Stimulated activated CD4-positive, alpha-beta T cell treated with anti-CD3 and anti-CD28 coated beads, Interleukin-12 subunit alpha, Interleukin-12 subunit beta, amount 100 ng/mL, for 24 hours (primary cell): ENCODE measurements at places on chromosomes 7 and 10.

DNA sequence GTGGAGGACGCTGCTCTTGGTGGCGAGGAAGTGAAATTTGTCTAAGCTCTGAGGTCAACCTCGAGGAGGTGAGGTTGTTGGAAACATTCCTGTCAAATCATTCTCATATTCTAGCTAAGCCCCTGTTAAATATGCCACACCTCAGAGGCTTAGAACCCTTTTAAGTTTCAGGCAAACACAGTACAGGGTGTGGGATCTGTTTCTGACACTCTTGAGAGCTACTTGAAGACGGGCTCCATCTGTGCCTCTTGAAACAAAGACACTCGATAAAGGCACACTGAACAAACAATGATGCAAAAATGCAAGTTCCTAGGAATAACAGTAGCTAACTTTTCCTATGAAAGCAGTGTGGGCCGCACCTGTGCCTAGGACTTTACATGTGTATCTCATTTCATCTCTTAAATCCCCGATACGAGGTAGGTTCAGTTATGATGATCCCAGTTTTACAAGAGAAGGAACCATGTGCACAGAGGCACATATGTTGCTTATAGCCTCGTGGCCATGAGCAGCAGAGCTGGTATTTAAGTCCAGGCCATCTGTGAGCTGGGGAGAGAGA lies 299.2 kb downstream of the CCDC3 start:
- DNase-seq = no peak

DNA sequence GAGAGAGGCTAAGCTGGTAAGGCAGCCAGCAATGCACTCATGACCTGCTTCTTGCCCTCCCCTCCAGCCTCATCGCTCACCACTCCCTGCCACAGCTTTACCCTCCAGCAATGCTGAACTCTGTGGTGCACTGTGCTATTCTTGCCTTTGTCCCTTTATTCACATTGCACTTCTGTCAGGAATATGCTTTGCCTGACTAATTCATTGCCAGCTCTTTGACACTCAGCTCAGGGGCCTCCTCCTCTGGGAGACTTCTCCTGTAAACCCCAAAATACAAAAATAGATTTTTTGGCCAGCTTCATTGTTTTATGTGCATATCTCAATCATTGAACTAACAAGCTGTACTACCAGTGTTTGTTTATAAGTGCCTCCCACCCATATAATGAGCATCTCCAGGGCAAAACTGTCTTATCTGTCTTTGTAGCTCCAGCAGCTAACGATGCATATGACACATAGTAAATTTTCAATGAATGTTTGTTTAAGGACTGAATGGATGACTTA lies 8.2 kb downstream of the CNNM1 start:
- no peak for DNase-seq

GRCh38 chr7:142753366-142753765 lies 4.1 kb downstream of the PRSS1 start:
- no peak for DNase-seq

DNA sequence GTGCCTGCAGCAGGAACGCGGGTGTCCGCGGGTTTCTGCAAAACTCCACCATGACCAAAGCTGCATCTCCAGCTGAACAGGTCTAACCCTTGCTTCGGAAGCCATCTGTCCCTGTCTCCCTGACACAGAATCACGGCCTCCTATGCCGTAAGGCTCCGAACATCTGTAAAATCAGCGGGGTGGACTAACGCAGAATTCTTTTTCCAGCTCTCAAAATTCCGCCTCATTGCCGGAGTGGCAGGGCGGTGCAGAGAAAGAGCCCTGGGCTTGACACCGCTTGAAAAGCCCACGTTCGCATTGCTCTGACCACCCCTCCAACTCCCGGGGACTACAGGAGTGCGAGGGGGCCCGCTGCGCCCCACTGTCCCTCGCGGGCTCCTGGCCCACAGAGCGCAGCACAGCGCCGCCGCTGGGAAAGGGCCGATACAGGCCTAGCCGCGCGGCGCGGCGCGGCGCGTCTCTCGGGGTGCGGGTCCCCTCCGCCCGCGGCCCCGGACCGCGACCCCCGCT lies 409 bp downstream of the DNMBP start:
- no peak for DNase-seq

DNA sequence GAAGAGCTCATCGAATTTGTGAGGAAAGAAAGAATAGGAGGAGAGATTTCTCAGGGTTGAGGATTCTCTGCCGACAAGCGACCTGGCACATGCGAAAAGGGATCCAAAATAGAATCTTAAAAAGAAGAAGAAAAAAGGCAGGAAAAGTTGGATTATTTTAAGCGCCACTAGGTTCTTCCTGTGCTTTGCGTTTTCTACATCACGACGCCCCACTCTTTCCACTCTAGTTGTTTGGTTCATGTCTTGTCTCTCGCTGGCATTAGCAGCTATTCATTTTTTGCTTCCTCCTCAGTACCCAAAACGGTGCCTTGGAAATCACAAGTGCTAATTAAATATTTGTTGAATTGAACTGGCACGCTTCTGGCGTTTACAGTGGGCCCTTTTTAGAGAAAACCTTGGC lies 674 bp upstream of the FRA10AC1 start:
- DNase-seq = no peak

- DNase-seq = no peak
Measured at GRCh38 chr10:61643316-61643751, 19.4 kb upstream of the CABCOCO1 start.

DNA sequence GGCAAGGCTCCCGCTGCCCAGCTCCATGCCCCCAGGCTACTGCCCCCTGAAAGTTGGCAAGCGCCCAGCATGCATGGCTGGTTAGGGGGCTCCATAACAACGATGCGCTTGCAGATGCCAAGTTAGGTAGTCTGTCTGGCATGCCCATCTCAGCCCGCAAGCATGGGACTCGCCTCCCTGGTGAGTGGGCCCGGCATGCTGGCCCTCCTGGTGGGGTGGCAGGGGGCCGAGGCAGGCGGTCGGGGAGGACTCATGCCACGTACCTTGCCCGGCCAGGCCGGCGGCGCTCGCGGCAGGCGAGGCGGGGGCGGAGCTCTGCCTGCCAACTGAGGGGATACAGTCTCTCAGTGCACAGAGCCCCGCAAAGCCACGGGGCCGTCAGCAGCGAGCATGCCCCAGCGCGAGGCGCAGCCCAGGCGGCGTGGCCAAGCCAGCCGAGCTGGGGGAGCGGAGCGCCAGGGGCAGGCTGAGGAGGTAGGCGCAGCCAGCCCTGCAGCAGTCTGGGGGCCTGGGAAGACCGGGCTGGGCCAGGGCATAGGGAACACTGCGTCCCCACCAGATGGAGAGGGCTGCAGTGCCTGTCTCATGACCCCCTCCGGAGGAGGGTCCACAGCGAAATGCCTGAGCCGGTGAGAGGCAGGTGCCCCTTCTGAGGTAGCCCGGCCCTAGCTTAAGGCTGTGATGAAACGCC lies 28.0 kb upstream of the NDST2 start:
- DNase-seq = no peak

- DNase-seq = no peak
Measured at GRCh38 chr10:110522365-110522988, 24.8 kb downstream of the DUSP5 start.

DNA sequence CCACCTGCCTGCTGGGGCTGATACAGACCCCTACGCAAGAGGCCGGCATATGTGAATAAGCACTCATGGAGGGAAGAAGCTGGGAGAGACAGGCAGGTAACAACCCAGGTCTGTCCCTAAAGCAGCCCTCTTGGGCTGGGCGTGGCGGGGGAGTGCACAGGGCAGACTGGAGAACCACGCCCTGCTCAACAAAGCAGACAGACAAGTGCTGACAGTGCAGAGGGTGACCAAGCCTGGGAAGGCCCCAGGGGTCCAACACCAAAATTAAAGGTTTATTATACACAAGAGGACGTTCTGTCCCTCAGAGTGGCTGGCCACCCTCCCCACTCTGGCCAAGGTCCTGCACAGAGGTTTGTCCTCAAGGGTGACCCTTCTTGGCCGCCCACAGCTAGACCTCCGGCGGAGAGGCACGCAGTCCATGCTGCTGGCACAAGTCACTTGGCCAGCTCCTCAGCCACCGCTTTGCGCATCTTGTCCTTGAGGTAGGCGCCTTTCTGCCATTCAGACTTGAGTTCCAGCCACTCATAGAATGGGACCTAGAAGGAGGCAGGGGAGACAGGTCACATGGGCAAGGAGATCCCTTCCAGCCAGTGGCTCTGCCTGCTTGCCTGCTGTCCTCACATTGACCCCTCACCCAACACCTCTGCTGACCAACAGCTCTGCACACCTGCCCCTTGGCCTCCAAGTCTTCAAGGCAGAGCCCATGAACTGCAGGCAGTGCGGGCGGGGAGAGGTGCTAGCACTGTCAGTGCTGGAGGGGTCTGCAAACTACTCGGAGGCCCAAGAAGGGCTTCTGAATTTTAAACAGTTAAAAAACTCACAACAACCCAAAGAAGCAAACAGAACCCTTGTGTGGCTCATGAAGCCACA lies 11.4 kb upstream of the NACAD start:
- DNase-seq = no peak

- DNase-seq = no peak
Measured at GRCh38 chr10:107163076-107163855, 1.2 kb downstream of the SORCS1 start.

DNA sequence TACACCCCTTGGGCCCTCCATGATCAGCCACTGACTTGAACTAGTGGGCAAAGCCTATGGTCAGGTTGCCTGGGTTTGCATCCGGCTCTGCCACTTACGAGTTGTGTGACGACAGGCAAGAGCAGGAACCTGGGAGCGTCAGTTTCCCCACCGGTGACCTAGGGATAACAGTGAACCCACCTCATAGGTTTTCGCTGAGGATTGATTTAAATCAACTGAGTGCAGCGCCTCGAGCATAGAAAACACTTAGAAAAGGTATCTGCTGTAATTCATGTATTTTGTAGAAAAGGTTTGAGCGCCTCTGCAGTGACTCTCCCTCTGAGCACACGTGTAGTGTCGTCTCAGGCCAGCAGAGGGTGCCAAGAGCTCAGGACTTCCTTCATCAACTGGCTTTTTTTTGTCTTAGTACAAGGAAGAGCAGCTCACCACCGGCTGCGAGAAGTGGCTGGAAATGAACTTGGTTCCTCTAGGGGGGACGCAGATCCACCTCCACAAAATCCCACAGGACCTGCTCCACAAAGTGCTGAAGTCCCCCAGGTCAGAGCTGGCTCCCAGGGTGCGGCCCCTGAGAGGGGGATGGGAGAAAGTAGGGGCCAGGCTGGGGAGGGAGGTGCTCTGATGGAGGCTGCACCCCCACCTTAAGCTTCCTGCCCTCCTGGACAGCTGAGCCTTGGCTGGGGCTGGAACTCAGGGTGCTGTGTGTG lies 27.7 kb downstream of the BTBD16 start:
- DNase-seq = peak; percentile 26

GRCh38 chr10:29734640-29734961 lies 99.8 kb upstream of the SVIL start:
- DNase-seq = no peak

DNA sequence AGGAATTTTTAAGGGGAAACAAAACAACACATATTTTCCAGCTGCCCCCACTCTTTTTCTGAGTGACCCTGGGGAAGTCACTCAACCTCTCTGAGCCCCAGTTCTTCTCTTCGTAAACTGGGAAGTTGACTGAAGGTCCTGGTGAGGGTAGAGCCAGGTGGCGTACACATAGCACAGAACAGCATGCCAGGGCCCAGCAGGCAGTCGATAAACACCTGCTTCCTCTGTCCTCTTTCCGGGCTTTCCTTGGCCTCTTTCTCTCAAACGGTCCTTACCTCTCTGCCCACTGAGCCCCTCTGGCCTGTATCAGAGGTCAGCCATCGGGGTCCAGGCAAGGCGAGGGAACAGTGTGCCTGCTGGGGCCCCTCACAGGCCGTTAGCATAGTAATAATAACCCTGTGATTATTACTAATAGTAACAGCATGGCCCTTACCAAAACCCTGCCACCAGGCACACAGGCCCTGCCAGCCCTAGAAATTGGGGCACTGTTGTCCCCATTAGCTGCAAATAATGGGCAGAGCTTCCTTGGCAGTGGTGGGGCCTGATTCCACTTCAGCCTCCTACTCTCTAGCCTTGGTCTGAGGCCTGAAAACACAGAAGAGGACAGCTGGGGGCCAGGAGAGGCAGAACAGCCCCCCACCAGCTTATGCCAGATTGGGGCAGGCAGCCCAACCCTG lies 37.3 kb upstream of the SLC29A3 start:
- DNase-seq = no peak

- DNase-seq = no peak
Measured at GRCh38 chr7:47474211-47474936, 107.5 kb downstream of the TNS3 start.

DNA sequence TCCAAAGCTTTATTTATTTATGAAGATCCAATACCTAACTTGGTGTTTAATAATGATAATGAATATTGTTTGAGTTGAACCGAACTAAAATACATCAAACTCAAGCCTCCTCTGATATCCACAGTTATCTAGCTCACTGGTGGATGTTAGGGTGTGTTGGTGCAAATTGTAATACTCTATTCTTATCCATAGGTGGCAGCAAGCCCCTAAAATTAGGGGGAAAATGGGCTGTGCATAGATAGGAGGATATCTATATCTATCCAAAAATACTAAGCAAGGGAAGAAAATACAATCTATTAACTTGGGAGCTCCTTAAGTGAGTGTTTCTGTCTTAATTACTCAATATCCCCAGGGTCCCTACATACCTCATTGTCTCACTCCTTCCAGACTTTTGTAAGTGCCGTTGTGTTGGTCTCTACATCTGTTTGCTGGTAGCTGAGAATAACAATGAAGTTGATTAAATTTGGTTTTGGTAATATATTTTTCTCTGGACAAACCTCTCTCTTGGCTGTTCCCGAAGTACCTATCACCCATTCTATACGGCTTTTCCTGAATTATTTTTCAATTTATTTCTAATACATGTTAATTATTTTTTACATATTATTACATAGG lies 55.0 kb upstream of the VWDE start:
- DNase-seq = no peak
